ENCODE measurements at places on chromosomes 1 and 21.

- peak; percentile 28 for DNase-seq
Observed at GRCh38 chr1:221230605-221231004, 351.4 kb downstream of the HLX start.

- DNase-seq, result no peak
Observed at GRCh38 chr1:15248216-15248615, 1.2 kb downstream of the FHAD1 start.

GRCh38 chr1:33297911-33298622 lies 22.8 kb downstream of the A3GALT2 start:
- no peak for DNase-seq

DNA sequence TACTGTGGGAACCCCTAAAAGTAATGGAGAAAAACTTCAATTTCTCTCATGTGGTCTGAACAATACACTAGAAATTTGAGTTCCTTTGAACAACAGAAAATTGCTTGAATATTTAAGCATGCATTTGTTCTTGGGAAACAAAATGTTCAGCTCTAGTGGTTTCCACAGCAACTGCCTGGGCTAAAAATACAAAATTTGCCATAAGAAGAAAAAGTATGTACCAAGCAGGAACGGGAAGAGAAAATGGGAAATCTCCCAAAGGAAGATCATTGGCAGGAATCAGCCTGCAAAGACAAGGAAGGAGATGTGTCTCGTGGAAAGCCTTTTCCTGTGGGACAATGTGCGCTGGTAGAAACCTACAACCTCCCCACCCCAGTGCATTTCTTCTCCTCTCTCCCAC lies 119.0 kb upstream of the DPT start:
- DNase-seq, result no peak

- no peak for DNase-seq
Observed at GRCh38 chr21:42191064-42191463, 27.9 kb upstream of the ABCG1 start.

All from adrenal gland (tissue), 19 donors.